ENCODE measurements at places on chromosomes 4 and X.

- DNase-seq, result no peak
Measured at GRCh38 chrX:2691543-2692220, 587 bp downstream of the CD99 start.

- DNase-seq, result no peak
Measured at GRCh38 chr4:16908377-16909021, 10.1 kb upstream of the LDB2 start.

GRCh38 chr4:14096396-14096965, 469.0 kb upstream of the BOD1L1 start:
- DNase-seq, result no peak

GRCh38 chr4:135601351-135601750, 1399.8 kb upstream of the PABPC4L start:
- DNase-seq, result no peak

DNA sequence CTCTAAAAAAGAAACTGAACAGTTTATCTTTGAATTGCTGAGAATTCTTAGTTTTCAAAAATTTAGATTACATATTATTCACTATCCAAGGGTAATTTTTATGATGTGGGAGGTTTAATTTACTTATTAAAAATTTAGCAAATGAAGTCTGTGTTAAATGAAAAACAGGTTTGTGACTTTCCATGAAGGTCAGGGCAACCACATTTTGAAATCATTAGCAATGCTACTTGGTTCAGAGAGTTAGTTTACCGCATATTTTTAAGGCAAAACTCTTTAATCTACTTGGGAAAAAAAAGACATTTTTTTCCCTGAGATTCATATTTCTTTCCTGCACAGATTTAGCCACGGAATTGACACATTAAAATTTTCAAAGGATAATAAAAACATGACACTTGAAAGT, 37.3 kb upstream of the PRSS12 start:
- DNase-seq, result no peak

DNA sequence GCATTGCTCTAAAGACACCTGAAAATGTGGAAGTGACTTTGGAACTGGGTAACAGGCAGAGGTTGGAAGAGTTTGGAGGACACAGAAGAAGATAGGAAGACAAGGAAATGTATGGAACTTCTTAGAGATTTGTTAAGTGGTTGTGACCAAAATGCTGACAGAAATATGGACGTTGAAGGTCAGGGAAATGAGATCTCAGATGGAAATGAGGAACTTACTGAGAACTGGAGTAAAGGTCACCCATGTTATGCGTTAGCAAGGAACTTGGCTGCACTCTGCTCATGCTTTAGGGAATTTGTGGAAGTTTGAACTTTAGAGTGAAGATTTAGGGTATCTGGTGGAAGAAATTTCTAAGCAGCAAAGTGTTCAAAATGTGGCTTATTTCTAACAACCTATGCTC, 99.4 kb downstream of the FAM13A start:
- DNase-seq, result no peak

DNA sequence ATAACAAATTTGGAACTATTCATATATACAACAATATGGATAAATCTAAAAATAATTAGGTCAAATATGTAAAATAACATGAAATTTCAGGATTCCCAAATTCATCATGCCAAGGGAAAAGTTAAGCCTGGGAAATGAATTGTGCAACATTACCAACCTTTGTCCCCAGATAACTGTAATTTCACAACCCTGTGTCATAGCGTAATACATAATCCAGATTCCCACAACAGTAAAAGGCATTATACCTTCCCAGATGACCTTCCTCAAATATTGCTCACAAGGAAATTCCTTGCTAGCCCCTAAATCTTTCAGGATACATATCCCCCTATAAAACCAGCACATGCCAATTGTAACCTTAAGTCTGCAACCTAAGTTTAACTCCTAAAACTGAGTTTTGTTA, 32.9 kb upstream of the RAB40A start:
- no peak for DNase-seq

- no peak for DNase-seq
Measured at GRCh38 chr4:141719585-141719984, 83.2 kb downstream of the IL15 start.

GRCh38 chr4:3030566-3031356, 43.6 kb downstream of the HTT-AS start:
- DNase-seq, result no peak

GRCh38 chrX:151596282-151596681, 32.8 kb downstream of the PASD1 start:
- DNase-seq, result no peak

- no peak for DNase-seq
Measured at GRCh38 chr4:108544481-108544880, 75.9 kb upstream of the RPL34 start.

GRCh38 chr4:94359838-94360237, 17.2 kb upstream of the HPGDS start:
- DNase-seq, result no peak

GRCh38 chrX:41705680-41706374, 17.1 kb downstream of the GPR34 start:
- peak; percentile 45 for DNase-seq

DNA sequence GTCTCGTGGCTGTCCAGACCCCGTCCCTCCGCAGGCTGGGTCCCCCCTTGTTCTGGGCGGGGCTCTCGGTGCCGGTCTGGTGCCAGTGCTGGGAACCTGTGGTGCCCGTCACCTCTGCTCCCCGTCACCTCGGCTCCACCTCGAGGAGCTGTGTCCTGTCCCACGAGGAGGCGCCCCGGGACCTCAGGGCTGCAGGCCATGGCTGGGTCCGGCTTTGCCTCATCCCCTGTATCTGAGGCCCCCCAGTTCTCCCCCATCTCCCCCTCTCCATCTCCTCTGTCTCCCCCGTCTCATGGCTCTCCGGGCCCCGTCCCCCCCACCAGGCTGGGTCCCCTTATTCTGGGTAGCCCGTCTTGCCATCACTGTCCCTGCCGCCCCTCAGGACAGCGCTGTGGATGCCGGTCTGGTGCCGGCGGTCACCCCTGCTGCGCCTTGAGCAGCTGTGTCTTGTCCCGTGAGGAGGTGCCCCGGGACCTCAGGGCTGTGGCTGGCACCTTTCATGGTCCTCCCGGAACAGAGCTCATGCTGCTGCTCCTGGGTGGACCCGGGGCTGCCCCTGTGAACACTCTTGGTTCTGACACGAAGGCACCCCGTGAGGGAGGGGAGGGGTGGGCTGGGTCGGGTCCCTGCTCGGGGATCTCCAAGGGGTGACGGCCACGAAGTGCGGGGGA, 13.4 kb upstream of the GTPBP6 start:
- no peak for DNase-seq

DNA sequence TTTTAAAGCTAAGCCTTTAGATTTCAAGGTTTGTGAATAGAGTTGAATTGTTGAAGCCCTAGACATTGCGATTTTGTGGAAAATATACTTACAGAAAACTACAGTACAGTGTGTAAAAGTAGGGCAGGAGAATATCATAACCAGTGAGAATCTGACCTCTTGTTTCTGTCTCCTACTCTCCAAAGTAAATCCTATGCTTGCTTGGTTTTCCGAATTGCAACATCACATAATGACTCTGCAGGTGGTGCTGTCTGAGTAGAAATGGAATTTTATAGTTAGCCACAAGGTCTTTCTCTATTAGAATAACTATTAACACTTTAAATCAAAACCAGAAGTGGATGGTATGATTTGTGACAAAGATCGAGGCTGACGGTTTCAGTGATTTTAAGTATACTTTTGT, 505.6 kb downstream of the RAPGEF2 start:
- no peak for DNase-seq

- no peak for DNase-seq
Measured at GRCh38 chr4:8683462-8683861, 90.9 kb downstream of the CPZ start.

GRCh38 chr4:82373486-82373815, 340 bp downstream of the HNRNPD start:
- no peak for DNase-seq

GRCh38 chr4:139935911-139936310, 218.1 kb downstream of the MAML3 start:
- no peak for DNase-seq

- no peak for DNase-seq
Measured at GRCh38 chr4:99156992-99157391, 12.9 kb upstream of the ADH4 start.

DNA sequence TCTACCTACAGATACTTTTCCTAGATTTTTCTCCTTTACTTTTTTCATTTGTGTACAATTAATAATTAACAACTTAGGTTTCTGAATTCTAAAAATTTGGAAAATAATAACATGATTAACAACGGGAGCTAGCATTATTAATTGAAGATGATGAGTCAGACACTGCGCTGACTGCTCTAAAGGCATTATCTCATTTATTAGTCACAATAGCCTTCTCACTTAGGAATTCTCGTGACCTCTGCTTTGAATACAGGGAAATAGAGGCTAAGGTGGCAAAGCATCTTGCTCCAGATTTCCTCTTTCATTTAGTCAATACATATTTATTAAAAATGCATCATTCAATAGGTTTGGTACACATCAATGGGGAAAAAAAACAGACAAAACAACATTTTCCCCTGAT, 441.3 kb downstream of the PCDH18 start:
- no peak for DNase-seq

DNA sequence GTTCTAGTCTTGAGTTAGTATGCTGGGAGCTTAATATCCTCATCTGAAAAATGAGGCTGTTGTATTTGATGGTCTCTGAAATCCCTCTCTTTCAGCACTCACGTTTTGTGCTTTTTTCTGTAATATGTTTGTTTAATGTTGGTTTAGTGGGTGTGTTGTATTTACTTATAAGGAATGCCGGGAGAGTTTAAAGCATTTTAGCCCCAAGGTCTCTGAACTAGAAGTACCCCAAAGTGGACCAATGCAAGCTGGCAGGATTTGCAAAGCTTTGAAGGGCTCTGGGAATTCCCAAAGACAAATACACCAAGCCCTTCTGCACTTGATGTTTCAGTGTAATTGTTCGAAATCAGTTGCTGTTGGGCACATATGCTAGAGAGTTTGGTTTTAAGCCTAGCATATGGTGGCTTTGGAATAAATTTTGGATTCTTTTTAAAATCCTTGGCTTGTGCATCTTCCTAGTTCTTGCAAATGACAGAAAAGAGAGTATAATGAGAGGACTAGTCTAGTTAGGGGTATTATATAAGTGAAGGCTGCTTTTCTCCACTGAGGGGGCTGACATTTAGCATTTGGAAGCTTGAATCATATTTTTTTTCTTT, 371.4 kb upstream of the BOD1L1 start:
- DNase-seq, result no peak

GRCh38 chrX:19375546-19375945, 31.8 kb downstream of the PDHA1 start:
- DNase-seq, result no peak

GRCh38 chrX:115018040-115018647, 728 bp upstream of the IL13RA2 start:
- no peak for DNase-seq

DNA sequence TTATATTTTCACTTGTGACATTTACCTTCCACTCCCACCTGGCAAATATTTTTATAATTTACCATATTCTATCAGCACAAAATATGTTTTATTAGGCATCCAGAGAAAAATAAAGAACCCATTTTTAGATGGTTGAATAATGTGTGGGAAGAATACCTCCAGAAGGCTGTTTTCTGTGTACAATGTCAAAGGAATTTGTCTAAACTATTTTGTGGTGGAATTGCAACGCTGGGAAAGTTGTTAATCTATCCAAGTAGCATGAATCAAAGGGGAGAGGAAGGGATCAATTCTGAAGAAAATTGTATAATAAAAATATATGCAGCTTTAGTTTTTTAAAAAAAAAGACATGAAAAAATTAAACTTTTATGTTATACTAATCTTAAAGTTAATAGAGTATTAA, 706.5 kb downstream of the FSTL5 start:
- no peak for DNase-seq

GRCh38 chrX:20432048-20432447, 165.3 kb upstream of the RPS6KA3 start:
- DNase-seq, result no peak

DNA sequence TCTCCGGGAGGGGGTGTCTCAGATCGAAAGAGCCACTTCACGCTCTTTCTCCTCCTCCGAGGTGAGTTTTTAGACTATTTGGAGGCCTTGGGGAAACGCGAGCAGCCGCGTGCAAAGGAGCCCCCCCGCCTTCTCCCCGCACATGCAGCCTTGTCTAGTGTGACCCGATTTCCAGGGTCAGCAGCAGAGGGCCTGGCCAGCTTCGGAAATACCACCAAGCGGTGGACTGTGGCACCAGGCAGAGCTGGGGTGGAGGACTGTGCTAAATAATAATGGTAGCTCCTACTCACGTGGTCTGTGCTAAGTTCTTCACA, 79.3 kb upstream of the BCOR start:
- DNase-seq, result no peak

GRCh38 chr4:71186566-71187403, 152.0 kb upstream of the SLC4A4 start:
- no peak for DNase-seq

DNA sequence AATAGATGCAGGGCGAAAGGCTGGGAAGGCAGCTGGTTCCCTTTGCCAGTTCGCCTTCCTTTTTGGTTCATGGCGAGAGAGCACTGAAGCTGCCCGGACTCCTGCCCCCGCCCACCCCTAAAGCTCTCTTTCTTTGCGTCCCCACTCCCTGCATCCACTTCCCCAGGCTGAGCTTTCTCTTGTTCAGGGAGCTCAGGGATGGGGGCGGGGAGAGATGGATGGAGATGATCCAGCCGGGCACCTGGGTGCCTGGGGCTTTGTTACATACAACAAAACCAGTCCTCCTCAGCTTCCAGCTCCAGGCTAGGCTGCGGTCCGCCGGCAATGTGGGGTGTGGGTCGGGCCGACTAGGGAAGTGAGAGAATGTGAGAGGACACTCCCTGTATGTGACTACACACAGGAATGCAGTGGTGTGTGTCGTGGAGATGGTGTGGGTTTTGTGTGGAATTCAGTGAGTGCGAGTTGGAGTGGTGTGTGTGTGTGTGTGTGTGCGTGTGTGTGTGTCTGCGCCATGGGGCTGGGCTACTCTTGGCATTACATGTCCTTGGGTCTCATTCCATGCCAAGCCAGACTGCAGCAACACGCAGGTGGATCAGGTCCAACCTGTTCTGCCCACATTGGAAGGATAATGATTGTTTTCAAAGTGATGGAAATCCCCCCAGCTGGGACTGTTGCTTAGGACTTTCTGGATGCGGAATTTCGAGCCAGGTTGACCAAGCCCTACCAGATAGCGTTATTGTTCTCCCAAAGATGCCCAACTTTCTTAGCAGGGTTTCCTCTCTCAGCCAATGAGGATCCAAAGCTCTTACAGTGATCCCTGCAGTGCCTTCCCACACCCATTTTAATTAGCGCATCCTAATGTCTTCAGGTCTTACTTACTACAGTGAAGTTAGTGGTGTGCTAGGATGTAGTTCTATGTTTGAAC, 149.4 kb upstream of the CHRDL1 start:
- no peak for DNase-seq

GRCh38 chr4:127788517-127788916, 6.4 kb downstream of the HSPA4L start:
- no peak for DNase-seq

- DNase-seq, result no peak
Measured at GRCh38 chr4:5387457-5387856, 320.9 kb downstream of the EVC2 start.

DNA sequence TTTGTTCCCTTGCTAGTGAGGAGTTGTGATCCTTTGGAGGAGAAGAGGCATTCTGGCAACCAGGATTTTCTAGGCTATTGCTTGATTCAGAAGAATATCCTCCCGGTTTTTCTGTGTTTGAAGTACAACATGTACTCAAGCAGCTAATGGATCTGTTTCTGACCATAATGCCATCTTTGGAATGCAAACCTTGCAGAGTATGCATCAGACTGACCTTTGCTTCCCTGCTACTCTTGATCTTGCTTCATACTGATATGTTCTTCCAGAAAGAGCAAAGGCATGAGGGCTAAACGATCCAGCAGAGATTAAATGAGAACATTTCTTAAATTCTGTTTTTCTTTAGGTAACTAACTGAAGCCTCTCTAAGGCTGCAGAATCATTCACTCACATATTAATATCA, 265.4 kb upstream of the SLC7A11 start:
- DNase-seq, result no peak
